ENCODE measurements at places on chromosomes 5 and 9.

DNA sequence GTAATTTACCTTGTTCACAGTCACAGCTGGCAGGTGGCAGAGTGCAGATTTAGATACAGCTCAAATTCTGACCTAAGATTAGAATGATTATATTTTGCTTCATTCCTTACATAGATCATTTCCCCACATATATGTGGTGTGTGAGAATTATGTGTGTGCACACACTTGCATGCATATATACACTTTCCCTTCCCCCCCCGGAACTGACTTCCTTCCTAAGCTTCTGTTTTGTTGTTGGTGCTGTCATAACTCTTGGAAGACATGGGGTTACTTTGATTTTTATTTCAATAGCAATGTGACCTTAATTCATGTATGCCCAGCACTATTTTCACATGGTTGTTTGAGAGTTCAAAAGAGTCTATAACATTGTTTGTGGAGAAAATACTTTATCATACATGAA is 112.8 kb downstream of the CMYA5 start:
- no peak for DNase-seq

- DNase-seq = no peak
Observed at GRCh38 chr5:78060421-78060820, 234.1 kb downstream of the AP3B1 start.

DNA sequence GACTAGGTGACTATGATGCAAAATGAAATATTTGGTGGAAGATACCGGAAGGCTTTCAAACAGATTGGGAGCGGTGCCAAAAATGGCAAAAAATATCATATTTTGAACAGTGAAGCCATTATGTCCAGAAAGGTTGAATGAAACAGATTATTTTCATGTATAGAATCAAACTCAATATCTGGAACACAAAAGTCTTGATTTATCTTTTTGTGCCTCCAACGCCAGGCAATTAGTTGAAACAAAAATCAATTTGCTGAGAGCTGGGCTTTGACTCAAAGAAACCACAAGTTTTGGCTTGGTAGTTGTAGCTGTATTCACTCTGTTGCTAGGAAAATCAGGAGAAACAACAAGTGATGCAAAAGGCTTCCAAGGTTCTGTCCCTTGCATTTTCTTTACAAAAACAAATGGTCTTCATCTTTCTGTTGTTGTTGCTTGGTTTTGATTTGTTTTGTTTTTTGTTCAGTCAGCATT is 421.7 kb upstream of the TYRP1 start:
- DNase-seq = no peak

- no peak for DNase-seq
Observed at GRCh38 chr5:85357309-85357708, 972.6 kb upstream of the EDIL3 start.

DNA sequence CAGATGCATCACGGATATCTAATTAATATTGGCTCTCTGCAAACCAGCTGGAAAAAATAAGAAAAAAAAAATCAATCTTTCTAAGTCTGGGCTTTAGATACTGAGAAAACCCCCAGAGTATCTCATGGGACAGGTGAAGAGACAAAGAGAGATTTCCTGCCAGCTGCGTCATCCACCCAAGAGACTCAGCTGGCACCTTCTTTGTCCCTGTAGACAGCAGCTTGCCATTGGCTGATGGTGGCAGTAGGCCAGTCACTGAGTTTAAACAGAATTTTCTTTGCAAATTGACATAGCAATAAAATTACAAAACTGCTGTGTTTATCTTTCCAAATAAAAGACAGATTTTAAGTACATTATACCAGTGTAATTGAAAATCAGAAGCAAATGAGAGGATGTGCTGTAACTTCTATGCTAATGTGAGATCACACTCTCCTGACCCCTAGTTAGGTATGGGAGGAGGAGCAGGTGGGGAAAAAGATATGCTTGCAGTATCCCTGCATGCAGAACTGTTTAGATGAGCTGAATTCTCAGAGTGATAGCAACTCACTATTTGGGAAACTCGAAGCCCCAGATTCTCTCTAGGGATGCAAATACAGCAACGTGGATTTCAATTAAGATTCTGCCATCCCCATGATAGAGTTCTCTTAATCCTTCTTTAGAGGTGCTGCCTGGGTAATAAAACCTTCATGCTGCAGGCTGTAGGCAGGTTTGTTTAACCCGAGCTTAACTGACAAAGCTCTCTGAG is 72.2 kb downstream of the NMUR2 start:
- no peak for DNase-seq

- no peak for DNase-seq
Observed at GRCh38 chr5:173396311-173396993, 68.2 kb upstream of the STC2 start.

GRCh38 chr9:136045595-136046553 is 49.2 kb downstream of the NACC2 start:
- peak; percentile 37 for DNase-seq

DNA sequence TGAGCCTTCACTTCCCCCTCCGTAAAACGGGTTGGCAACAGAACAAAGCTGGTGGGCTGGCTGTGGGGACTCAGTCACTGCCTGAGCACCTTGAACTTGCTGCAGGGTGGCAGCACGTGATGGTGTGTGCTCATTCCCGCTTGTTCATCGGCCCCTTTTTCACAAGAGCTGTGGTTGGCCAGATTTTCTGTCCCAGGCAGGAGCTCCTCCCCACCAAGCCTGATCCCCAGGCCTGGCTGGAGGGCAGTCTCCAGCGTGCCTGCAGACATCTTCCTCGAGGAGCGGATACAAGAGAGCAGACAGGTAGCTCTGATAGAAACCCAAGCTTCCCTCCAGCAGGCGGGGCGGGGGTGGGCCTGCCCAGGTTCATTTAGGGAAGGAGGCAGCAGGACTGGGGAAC is 61.9 kb upstream of the ORM1 start:
- DNase-seq = no peak

GRCh38 chr5:129609710-129610109 is 138.2 kb upstream of the MINAR2 start:
- no peak for DNase-seq

GRCh38 chr5:39131210-39132127 is 57.3 kb upstream of the RICTOR start:
- DNase-seq = peak; percentile 11

GRCh38 chr5:151154931-151155774 is 2.4 kb downstream of the ANXA6 start:
- DNase-seq = peak; percentile 25

DNA sequence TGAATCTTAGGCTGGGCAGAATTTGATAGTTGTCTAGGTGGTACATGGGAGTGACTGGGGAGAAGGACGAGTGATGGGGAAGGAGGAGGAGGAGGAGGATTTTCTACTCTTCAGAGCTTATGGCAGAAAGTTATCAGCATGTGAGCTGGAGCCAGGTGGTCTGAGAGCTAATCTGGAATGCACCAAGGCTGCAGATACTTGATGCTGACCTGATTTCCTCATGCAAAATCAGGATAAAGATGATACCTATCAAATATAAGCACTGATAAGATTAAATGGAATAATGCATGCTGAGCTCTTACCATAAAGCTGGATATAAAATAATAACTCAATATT is 250.4 kb downstream of the SEMA5A start:
- no peak for DNase-seq

DNA sequence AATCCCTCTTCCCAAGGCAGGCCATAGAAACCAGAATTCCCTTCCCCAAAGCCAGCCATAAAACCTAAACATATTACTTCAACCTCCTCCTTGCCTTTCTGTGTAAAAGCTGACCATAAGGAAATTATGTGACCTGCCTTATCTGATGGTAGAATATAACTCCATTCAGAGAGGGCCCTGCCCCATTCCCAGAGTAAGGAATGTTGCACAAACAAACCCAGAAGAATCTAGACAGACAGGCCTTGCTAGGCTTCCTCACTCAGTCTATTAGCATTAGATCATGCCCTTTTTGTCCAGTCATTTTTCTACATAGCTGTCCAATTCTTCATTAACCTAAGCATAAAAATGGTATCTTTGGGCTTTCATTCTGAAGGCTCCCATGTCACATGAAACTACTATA is 17.8 kb upstream of the IFNB1 start:
- DNase-seq = no peak

- no peak for DNase-seq
Observed at GRCh38 chr5:77644371-77645157, 6.1 kb upstream of the OTP start.

DNA sequence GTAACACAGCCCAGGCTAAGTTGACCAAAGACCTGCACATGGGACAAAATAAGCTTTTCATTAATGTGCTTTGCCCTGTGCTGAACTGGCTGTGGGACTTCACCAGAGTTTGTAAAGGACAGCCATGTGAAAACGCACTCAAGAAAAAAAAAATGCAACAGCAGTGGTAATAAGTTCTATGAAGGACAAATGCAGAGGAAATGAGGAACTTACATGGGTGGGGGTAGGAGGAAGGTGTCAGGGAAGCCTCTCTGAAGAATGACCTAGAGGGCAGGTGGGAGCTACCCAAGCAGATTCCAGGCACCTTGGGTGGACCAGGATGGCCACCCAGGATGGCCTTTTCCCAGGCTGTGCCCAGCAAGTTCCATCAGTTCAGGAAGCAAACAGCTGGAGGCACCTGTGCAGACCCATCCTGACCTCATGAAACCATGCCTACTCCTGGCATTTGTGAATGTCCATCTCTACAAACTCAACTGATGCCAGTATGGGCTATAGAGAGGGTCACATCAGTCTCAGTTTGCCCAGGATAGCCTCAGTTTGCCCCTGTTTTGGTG is 6.7 kb upstream of the PHF2 start:
- DNase-seq = peak; percentile 49

DNA sequence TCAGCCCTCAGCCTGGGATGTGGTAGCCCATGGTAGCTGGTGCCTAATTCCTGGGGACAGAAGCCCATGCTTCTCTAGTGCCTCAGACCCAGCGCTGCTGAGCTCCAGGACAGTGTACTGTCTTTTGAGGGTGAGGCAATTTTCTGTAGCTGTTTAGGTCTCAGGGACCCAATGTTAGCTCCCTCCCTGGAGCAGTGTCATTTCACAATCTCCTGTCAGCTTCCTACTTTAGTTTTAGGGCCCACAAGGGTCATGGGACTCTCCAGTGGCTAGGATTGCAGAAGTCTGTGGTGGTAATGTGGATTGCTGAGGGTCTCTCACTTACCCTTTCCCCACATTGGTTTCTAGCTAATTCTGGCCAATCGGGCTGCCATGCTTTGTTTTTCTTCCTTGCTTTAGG is 67.7 kb upstream of the CCL21 start:
- DNase-seq = no peak

DNA sequence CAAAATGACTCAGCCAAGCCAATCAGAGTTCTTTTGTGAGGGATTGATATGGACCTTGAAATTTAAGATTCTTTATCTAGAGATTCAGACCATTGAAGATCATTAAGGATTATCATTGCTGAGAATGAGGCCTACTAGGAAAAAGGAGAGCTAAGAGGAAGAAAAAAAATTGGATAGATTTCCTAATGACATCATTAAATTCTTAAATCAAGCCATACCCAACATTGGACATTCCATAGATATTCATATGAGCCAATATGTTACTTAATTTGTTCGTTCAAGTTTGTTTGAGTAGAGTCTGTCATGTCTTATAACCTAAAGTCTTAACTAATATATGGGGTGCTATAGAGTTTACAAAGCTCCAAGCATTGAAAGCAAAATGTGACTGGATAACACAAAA is 727.9 kb upstream of the SEMA6A start:
- no peak for DNase-seq

DNA sequence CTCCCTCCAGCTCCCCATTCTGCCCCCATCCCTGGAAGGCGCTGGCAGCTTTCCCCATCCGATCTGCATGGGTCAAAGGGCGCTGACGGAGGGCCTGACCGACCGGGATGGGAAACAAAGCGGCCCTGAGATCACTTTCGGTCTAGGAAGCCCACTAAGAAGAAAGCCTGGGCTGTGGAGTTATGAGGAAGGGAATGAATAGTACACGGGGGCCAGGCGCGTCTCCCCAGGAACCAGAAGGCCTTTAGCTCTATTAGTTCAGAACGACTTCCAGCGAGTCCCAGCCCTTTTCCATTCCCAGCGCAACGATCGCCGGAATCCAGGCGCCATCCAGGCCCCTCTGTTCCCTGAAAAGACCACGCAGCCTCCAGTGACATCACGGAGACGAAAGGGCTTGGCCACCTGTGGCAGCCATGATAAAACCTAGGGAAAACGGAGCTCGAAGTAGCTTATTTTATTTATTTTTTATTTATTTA is 70.1 kb upstream of the CCDC180 start:
- no peak for DNase-seq

- DNase-seq = no peak
Observed at GRCh38 chr5:168693297-168693696, 114.1 kb upstream of the PANK3 start.

- DNase-seq = no peak
Observed at GRCh38 chr5:54897001-54897400, 88.4 kb downstream of the ESM1 start.

- no peak for DNase-seq
Observed at GRCh38 chr5:169781420-169782345, 144.6 kb downstream of the DOCK2 start.

DNA sequence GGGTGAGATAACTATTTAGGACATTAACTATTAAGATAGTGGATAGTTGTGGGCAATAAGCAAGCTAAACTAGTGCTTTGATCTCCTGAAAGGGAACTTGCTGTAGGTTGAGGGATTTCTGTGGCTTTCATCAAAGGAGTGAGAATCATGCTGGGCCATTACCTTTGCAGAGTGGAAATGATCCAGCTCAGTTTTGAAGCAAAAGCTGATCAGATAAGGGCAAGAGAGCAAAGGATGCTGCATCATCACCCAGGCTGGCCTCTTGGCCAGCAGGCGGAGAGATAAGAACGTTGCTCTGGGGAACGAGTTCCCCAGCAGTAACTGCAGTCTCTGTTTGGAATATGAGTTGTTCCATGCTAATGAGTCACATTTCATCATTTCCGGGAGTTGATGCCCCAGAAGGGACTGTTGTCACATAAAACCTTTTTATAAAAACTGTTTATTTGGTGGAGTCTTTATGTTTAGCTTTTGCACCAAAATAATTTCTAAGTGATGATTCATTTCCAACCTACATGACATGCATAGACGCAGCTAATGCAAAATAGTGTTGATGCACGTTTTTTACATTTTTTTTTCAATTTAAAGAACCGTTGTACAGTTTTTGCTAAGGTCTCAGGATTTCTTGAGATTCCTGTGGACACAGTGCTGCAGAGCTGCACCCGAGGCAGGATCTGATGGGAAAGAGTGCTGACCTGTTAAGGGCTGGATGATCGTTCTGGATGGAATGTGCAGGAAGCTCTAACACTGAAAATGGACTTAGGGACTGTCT is 99.3 kb downstream of the ACTBL2 start:
- DNase-seq = peak; percentile 26

DNA sequence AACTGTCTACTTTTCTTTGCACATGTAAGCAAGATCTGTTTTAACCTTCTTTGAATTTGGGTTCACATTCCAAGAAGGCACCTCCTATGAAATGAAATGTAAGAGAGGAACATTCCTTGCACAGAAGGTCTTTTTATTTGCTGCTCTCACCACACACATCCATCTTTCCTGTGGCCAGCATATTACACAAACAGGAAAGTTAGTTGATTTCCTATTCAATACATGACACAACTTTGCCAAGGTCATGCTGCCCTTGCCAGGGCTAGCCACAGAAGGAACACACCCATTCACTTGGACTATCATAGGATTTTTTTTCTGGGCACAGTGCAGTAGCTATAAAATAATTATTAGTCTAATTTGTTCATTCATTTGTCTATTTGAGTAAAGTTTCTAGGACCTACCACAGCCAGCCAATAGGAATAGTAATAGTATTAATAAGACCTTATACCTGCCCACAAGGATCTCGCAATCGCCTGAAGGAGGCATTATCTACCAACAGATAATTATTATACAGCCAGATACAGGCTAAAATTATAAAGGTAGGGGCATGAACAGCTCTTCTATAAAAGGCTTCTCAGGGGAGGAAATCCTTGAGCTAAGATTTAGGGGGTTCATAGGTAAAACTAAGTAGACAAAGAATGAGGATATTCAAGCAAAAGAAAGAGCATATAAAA is 78.1 kb upstream of the NREP start:
- DNase-seq = no peak

GRCh38 chr5:111598996-111599395 is 86.7 kb upstream of the STARD4 start:
- no peak for DNase-seq
